Activated CD4-positive, alpha-beta memory T cell treated with anti-CD3 and anti-CD28 coated beads, Interleukin-2, amount 10 ng/mL, durations not matched to agents 7 days and 5 days (primary cell): ENCODE measurements at places on chromosomes 3 and 15. TPM values are rescaled to one million over a fixed set of nuclear protein-coding genes. Genes with fewer than 3 reads are reported as not detected.

DNA sequence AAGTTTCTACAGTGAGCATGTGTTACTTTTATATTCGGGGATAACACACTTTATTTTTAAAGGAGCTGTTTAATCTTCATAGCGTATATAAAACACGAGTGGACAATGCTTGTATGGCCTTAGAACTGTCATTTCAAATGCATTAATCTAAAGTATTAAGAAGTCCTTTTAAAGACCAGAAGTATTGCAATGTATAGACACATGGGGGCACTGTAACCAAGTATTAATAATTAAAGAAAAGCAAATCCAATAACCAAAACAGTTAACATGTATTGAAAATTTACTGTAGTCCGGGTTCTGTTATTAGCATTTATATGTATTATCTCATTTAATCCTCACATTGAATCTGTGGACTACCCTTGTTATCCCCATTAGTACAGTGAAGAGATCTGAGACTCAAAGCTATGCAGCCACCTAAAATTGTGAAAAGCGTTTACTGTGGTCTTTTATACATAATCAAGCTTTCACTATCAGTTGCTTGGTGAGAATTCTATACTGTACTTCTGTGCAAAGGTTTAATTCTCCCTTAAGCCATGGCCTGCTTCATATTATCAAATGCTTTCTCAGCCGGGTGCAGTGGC is 10.1 kb downstream of the ARL14 start:
- DNase-seq, result no peak

DNA sequence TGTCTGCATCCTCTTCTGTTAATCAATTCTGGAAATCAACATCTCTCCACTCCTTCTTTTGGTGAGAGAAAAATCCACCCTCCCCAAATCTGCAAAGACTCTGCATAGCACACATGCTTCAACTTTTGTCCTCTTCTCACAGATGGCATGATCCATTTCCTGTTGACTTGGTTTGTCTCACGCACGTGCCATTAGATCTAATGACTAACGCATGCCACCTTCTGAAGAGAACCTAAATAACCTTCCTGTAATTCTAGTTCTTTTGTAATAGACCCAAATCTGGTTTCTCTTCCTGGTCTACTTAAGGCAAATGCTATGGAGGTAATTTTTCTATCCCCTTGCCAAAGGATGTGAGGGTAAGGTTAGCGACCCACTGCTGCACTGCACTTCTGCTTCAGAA is 51.0 kb upstream of the ATOSA start:
- peak; percentile 60 for DNase-seq

GRCh38 chr3:187706971-187707370 is 4.6 kb upstream of the RTP2 start:
- no peak for DNase-seq

Gene GOLGA6B
- total RNA-seq, result not detected

DNA sequence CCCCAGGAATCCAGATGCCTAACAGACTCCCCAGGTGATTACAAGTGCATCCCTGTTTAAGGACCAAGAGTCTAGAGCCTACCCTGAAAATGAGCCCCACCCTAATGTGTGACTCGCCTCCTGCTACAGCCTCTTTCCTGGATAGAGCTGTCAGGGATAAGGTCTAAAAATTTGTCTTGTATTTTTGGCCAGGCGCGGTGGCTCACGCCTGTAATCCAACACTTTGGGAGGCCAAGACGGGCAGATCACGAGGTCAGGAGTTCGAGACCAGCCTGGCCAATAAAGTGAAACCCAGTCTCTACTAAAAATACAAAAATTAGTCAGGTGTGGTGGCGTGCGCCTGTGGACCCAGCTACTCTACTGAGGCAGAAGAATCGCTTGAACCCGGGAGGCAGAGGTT is 11.2 kb downstream of the TMC3 start:
- DNase-seq, result no peak

DNA sequence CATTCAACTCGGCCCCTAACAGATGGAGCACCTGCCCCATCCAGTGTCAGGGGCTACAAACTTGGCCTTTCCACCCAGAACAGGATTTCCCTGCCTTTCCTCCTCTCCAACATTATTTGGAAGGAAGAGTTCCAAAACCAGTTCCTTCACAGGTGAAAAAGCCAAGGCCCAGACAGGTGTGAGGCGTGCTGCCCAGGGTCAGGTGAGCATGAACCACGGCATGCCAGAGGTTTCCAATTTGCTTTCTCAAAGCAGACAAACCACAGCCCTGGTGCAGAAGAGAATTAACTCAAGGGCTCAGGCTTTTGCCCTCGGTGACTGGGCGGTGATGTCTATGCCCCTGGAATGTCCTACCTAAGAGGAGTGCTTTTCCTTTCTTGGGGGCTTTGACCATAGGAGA is 43.2 kb downstream of the LDHAL6B start:
- DNase-seq, result no peak

DNA sequence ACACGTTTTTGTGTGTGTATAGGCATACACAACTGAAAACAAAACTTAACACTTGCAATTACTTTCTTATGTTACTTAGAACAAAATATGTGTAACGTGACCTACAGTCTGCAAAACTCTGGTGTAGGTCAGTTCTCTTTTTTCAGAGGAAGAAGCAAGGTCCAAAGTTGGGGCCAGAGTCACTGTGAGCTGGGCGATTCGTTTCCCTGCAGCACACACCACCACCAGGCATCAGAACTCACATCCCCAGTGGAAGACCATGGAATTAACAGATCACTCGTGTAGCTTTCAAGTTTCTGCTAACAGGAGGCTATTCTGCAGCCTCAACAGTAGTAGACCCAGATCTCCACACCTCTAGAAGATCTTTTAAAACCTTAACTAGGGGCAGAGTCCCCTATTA is 25.8 kb downstream of the ANP32A start:
- DNase-seq, result no peak

GRCh38 chr15:64775551-64776401 is at the start of gene RBPMS2:
RBPMS2 (minus strand) TSS chr15:64775589; CDS start chr15:64775319, 270 bp downstream.
- DNase-seq, result no peak

DNA sequence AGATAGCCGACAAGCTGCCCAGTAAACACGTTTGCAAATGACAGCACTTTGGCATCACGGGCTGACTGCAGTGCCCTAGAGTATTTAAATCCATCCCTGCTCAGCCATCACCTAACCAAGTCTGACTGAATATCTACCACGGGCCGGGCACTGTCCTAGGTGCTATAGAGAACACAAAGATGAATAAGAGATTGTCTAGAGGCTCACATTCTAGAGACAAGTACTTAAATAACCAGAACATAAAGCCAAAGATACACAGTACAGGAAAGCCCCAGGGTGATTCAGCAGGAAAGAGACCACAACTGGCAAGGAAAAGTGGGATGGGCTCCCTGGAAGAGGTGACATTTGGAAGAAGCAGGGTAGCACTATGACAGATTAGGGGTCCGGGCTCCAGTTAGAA is 103.5 kb downstream of the MYLK start:
- no peak for DNase-seq

DNA sequence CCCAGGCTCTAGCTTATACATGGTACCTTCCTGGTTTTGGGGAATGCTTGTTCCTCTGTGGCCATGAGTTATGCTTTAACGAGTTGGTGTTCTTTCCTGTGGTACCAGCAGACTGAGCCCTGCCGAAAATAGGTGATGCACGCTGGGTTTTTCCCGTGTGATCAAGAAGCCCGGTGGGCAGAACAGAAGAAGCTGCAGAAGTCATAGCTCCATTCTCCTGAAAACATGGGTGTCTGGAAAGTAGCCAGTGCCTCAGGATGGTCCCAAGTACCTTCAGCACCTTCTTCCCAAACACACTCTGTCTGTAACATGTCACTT is 25.2 kb downstream of the MAPKBP1 start:
- no peak for DNase-seq

Gene LMOD3
- not detected for total RNA-seq

Gene HDC
- not detected for total RNA-seq

Gene XCR1
- total RNA-seq, result not detected
